ENCODE measurements at places on chromosomes 3 and 15.

GRCh38 chr3:101729586-101729985, 5.2 kb downstream of the CEP97 start:
- no peak for DNase-seq

DNA sequence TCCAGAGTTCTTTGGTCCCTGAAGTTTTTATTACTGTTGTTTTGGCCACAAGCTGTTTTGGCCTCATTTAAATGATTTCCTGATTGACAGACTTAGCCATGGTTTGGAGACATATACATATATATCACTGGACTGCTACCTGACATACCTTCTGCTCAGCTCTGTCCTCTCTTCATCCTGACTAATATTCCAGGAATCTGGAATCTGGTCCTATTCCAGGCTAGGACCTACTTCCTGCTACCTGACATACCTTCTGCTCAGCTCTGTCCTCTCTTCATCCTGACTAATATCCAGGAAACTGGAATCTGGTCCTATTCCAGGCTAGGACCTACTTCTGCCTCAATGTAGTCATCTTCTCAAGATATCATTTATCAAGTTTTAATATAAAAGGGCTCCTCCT, 724.4 kb upstream of the ROBO1 start:
- DNase-seq, result no peak

- no peak for DNase-seq
Measured at GRCh38 chr15:40028853-40029252, 10.1 kb downstream of the SRP14 start.

DNA sequence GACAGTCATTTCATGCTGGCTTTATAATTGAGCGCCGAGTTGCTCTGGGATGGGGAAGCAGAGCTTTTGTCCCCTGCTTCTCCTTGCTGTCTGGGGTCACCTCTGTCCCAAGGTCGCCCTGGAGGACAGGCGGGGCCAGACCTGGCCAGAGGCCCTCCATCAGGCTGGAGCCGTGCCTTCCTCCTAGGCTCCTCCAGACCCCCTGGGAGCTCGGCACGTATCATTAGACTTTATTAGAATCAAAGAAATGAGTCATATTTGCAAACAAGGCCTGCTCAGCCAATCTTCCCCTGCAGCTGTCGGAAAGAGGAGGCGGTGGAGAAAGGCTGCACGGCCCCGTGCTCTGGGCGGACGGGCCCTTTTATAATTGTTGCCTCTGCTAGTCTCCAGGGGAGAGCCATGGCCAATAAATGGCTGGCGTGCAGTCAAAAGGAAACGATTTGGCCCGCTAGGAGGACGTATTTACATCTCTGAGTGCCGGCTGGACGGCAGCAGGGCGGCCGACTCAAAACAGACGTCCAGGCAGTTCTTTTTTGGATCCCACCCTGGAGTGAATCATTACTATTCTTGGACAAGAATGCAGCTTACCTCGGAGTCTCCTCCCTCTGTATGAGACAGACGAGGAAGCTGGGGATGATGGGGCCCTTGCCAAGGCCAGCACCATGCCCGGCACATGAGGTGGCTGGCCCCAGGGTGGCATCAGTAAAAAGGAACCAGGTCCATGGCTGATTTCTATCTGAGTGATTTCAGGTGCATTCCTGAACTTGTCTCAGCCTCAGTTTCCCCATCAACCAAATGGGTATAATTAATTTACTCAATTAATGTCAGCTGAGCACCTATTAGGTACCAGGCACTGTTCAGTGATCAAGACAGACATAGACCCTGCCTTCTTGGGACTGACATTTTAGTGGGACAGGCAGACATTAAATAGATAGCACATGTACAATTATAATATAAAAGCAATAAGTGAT, 50.6 kb downstream of the SLC6A6 start:
- DNase-seq, result peak; percentile 98

GRCh38 chr3:50610992-50611463, 546 bp downstream of the CISH start:
- no peak for DNase-seq

GRCh38 chr15:85854345-85855097, 59.8 kb upstream of the KLHL25 start:
- DNase-seq, result peak; percentile 61
